EL (cell line): ENCODE measurements at places on chromosomes 12 and 14.
A peak's percentile ranks its signal among the peaks of the same experiment; 100 is the strongest.

- DNase-seq, result peak; percentile 67
Observed at GRCh38 chr12:118357257-118358007, 15.3 kb downstream of the TAOK3 start.

DNA sequence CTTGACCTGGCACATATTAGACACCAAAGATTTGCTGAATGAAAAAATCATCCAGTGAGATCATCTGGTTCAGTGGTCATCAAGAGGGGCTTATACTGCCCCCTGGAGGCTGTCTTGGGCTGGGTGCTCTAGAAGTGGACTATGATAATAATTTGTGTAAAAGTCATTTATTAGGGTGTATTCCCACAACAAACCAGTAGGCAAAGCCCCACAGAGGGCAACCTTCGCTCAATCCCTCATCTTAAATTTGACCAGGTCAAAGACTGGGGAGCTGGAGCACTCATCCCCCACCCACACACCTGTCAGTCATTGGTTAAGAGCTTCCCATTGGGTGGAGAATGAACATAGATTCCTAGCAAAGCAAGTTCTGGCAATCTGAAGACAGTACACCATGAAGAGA, 20.0 kb upstream of the FICD start:
- DNase-seq, result peak; percentile 39

- peak; percentile 30 for DNase-seq
Observed at GRCh38 chr12:9064815-9065606, 50.7 kb downstream of the A2M start.

GRCh38 chr12:12812618-12813119, 477 bp upstream of the DDX47 start:
- no peak for DNase-seq

DNA sequence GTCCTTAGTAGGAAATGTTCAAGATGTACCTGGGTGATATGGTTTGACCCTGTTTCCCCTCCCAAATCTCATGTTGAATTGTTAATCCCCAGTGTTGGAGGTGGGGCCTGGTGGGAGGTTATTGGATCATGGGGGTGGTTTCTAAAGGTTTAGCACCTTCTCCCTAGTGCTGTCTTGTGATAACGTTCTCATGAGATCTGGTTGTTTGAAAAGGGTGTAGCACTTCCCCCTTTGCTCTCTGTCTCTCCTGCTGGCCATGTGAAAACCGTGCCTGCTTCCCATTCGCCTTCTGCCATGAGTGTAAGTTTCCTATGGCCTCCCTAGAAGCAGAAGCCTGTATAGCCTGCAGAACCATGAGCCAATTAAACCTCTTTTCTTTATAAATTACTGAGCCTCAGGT, 353.0 kb upstream of the SFSWAP start:
- DNase-seq, result no peak

DNA sequence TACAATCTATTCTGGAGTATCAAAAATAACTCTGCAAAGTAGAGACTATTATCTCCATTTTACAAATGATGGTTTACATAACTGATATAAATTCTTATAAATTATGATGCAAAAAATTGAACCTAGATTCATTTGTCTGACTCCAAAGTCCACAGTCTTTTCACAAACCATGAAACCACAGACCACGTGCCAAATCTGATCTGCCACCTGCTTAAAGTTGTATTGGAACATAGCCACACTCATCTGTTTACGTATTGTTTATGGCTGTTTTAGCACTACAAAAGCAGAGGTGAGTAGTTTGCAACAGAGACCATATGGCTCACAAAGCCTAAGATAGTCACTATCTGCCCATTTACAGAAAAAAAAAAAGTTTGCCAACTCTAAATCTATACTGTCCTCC, 105.3 kb downstream of the KCNH5 start:
- DNase-seq, result no peak

DNA sequence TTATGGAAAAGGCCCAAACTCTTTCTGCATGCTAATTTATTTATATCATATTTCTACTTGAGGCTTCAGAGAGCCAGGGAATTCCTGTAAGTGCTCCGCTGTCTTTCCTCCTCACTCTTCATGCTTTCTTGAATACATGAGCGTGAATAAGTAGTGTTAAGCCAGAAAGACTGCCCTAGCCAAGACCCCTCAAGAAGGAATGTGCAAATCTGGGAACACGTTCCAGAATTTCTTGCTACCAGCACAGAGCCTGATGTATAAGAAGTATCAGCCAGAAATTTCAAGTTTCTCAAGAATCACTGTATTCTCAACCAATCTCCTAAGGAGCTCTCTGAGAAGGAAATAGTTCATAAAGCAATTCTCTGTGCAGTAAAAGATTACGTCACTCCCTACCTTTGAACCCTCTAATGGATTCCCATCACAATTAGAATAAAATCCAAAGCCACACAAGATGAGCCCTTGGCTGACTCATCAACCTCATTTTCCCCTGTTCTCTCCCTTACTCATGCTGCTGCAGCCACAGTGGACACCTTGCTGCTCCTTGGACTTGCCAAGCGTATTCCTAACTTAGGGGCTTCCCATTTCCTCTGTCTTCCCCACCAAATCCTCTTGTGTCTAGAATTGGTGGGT, 6.9 kb upstream of the TSPAN8 start:
- DNase-seq, result no peak

DNA sequence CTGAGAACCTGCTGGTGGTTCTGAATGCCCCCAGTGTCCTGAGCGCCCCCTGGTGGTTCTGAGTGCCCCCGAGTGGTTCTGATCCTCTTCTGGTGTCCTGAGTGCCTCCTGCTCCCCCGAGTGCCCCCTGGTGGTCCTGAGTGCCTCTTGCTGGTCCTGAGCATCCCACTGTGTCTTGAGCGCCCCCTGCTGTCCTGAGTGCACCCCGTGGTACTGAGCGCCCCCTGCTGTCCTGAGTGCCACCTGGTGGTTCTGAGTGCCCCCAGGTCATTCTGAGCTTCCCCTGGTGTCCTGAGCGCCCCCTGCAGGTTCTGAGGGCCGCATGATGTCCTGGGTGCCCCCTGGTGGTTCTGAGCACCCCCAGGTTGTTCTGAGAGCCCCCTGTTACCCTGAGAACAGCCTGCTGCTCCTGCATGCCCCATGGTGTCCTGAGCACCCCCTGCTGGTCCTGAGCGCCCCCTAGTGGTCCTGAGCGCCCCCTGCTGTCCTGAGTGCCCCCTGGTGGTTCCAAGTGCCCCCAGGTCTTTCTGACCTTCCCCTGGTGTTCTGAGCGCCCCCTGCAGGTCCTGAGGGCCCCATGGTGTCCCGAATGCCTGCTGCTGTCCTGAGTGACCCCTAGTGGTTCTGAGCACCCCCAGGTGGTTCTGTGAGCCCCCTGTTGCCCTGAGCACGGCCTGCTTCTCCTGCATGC, 1165.4 kb downstream of the TMEM121 start:
- DNase-seq, result peak; percentile 1

GRCh38 chr14:72742838-72743195, 151.1 kb downstream of the DPF3 start:
- no peak for DNase-seq

- no peak for DNase-seq
Observed at GRCh38 chr14:23308721-23309445, 2.2 kb downstream of the BCL2L2 start.

- DNase-seq, result no peak
Observed at GRCh38 chr12:57745485-57745881, 644 bp downstream of the TSPAN31 start.

GRCh38 chr12:40393026-40393425, 168.2 kb downstream of the LRRK2 start:
- DNase-seq, result no peak

GRCh38 chr12:104502638-104503037, 45.9 kb downstream of the CHST11 start:
- no peak for DNase-seq

DNA sequence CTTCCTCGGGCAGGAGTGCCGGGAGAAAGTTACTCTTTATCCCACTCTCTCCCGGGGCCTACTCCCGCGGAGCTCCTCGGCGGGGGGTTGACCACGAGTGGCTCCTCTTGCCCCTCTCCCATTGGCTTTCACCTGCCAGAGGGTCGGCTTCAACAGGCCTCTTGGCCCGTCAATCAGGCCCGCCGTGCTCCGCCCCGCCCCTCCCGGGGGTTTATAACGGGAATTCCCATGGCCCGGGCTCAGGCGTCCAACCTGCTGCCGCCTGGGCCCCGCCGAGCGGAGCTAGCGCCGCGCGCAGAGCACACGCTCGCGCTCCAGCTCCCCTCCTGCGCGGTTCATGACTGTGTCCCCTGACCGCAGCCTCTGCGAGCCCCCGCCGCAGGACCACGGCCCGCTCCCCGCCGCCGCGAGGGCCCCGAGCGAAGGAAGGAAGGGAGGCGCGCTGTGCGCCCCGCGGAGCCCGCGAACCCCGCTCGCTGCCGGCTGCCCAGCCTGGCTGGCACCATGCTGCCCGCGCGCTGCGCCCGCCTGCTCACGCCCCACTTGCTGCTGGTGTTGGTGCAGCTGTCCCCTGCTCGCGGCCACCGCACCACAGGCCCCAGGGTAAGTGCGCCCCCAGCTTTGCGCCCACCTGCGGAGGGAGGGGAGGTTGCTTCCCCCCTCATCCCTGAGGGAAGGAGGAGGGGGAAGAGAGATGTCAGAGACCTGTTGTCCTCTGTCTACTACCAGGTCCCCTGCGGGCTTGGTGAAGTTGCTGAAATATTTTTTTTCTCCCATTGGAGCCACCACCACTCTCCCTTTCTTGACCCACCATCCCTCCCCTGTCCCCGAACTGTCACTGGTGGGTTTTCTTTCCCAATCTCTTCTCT, at the start of gene SMOC1:
Gene SMOC1 (plus strand): TSS at position 242 of the 869 bp plus-strand sequence. CDS start 263 bp downstream, at position 505.
- DNase-seq, result no peak

DNA sequence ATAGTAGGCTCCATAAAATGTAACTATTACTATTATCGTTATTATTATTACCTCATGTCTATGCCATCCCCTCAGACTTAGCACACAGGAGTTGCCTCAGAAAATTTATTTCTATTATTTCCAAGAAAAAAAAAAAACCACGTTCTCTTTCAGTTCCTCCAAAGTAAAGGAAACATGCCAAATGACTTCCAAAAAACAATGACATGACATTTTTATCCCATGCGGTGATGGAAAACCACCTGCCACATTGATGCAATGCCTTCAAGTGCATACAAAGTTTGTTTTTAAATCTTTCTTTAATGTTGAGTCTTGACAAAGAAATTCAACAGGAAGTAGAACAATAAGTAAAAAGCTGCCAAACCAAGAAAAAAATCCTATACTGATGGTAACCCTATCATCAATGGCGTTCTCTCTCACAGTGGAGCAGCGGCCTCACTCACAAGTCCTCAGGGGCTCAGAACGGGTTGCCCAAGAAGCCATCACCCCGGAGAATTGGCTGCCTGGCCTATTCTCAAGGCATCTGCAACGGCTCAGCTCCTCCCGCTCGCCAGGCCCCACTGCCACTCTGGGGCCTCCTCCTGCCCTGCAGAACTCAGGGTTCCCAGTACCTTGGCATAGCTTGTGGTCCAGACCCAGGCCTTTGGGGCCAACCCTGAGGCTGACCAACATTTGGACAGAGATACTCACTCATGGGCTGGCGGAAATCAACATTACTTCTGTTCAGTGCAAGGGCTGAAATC, 51.9 kb downstream of the SERPINA3 start:
- no peak for DNase-seq

DNA sequence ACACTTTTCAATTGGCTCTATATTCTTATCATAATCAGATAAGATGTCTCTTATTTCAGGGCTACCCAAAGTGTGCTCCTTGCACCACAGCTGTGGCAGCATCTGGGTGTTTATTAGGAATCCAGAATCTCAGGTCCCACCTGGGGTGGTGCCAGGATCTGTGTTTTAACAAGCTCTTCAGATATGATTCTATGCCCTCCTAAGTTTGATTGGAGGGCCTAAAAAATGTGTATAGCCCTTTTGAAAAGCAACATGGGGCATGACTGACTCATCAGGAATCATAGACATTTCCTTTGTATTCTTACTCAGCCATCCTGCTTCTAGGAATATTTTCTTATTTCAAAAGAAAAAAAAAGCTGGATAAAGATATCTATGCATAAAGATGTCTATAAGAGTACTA, 103.1 kb downstream of the HELB start:
- DNase-seq, result peak; percentile 55

DNA sequence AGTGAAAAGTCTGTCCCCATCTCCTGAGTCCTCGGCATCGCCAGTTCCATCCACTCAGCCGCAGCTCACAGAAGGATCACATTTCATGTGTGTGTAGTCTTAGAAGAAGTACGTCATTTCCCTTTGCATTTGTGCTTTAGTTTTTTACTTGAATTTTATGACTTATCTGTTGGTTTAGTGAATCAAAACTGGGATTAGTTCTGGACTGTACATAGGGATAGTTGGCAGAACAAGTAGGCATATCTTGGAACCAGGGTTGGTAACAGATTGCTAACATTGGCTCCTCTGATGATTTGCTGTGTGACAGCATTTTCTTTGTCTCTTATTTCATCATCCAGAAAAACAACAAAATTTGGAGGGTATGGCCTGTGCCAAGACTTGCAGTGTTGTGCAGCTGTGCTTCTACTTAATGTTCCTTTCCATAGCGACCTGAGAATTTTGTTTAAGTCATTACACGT, 69.6 kb upstream of the AEBP2 start:
- no peak for DNase-seq

DNA sequence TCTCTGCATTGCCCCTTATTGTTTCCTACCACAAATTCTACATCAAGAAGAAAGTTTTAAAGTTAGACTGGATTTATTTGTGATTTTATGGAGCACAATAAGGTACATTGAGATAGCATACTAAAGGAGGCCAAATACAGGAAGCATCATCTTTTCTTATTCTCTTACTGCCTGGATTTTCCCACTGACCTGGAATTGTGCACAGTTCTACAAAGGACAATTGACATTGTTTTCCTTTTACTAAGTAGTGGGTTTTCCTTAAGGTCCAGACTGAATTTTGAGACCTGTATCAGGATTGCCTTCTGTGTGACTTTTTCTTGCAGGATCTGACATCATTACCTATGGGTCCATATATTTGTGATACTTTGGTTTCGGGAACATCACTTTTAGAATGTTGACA, 18.8 kb upstream of the ZNF140 start:
- DNase-seq, result no peak

GRCh38 chr12:114479831-114480230, 73.9 kb upstream of the TBX5 start:
- peak; percentile 8 for DNase-seq

DNA sequence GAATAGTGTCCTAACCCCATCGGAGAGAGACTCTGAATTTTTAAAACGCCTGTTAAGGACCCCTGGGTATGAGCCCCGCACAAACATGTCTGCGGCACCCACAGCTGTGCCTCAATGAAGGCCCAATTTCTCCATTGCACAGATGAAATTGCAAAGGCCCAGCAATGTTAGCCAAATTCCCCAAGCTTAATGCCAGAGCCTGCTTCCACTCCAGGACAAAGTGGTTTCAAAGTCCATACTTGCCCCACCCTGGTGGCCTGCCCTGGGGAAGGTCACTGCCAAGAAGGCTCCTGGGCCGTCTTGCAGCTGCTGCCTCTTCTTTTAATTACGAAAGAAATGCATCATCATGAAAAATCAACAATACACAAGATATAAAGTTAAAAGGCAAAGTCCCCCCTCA, 1179.7 kb downstream of the VRK1 start:
- no peak for DNase-seq

GRCh38 chr12:92063641-92064040, 82.0 kb downstream of the BTG1 start:
- peak; percentile 44 for DNase-seq

DNA sequence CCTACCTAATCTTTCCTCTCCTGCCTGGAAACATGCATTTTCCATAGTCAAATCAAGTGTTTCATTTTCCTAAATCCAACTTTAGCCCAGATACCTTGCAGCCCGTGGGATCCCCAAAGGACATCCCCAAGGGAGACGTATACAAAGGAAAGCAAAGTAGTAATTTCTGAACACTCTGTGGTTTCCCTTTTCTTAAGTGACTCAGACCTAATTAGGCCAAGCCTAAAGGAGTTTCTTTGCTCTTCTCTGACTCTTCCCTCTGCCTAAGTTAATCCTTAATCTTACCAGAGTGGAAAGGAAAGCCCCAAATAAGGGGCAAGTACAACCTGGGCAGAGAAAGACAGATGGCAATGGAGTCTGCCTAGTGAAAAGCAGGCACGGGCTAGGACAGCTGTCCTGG, 250.3 kb downstream of the SPTSSA start:
- DNase-seq, result no peak
